ENCODE measurements at places on chromosomes 13 and 19.

DNA sequence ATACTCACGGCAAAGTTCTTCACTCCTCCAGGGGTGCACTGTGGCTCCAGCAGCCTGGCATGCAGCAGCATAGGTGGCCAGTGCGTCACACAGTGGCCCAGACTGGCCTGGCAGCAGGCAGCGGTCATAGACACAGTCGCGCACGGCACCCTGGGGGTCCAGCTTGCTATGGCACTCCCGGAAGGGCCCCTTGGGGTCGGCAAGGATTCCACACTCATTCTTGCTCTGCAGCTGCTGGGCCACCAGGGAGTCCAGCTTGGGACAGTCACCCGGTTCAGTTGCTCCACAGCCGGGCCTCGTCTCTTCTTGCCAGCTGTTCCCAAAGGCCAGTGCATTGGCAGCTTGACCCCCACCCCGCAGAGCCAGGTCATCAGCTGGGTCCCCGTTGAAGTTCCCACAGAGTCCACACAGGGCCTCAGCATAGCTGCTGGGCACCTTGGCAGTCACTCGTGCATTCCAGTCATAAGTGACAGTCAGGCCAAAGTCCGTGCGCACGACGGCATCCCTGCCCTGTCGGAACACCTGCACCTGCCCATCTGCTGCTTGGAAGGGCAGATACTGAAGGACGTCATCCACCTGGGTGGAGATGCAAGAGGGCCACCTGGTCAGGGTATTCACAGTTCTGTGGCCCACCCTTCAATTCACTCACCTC, 20.6 kb downstream of the FCGBP start:
- DNase-seq: no peak

GRCh38 chr13:41289463-41289881, 21.6 kb upstream of the NAA16 start:
- DNase-seq: no peak

DNA sequence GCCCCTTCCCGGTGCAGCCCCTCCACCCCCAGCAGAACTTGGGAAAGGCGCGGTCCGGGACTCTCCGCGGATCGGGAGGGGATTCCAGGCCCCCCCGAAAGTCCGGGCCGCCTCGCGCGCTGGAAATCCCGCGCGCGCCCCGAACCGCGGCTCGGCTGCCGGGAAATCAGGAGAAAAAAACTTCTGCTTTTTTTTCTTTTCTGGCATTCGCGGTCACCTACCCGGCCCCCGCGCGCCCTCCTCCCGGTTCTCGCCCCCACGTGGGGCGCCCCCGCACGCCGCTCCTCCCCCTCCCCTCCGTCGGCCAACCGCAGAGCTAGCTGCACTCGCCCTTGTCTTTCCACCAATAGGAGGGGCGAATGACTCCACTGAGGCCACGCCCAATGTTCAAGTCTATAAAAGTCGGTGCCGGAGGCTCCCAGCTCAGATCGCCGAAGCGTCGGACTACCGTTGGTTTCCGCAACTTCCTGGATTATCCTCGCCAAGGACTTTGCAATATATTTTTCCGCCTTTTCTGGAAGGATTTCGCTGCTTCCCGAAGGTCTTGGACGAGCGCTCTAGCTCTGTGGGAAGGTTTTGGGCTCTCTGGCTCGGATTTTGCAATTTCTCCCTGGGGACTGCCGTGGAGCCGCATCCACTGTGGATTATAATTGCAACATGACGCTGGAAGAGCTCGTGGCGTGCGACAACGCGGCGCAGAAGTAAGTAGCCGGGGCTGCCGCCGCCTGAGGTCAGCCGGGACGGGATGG, at the start of gene GADD45B:
TSS of gene GADD45B (plus strand) at position 426 of the 749 bp plus-strand sequence. CDS start at position 658, 232 bp downstream.
- peak; percentile 92 for DNase-seq

DNA sequence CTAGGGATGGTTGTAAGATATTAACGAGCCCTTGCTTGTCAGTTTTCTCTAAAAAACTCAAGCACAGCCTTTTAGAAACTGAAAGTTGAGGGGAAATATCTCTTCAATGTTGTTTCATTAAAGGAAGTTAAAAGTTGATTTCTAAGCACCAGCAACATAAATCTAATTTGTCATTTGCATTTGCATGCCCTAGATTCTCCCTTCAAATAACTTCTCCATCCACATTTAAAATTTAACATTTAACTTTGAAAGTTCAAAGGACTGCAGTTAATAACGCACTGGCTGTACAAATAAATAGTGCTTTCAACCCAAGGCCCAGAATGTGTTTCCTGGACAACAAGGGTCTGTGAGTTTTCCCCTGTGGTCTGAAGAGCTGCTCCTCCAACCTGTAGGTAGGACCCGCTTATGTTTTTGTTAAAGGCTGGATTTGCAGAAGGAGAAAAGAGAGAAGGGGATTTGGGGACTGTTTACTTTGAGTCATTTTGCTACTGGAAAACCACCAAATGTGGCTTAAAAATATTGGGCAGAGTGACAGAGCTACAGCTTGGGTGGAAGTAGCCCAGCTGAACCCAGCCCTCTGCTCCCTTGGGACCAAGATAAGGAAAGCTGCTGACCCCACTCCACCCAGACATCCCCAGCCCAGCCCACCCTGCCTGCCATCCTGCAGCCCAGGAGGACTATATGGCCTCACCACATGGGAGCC, 39.8 kb downstream of the TNFRSF19 start:
- DNase-seq: no peak

- no peak for DNase-seq
Observed at GRCh38 chr13:80265348-80265747, 75.6 kb downstream of the SPRY2 start.

DNA sequence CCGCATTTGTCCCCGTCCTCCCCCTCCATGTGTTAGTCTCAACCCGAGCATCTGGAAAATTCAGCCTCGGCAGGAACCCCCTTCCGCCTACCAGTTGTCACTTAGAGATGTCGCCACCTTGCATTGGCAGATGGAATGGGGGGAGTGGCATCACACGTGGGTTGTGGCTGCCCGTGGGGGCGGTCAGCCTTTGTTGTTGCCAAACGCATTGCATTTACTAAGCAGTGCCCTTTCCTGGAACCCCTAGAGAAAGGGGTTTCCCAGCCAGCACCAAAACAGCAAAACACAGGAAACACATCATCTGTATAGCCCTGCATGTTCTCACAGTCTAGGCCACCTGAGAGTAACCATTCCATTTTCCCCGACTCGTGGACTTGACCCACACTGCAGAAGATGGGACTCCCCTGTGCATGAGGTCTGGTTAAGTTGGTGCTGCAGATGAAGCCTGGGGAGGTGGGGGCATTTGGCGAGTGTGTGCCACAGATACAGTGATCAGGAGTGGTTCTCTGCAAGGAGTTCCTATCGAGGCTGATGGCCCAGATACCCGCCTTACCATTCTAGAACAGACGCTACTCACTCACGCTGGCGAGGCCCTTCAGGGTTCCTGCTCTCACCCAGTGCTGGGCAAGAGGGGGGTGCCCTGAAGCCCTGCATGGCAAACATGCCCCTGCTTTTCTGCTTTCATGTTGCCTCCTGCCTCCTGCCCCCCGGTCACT, 38.3 kb downstream of the TMED1 start:
- DNase-seq: no peak

- no peak for DNase-seq
Observed at GRCh38 chr13:80399340-80400163, 58.6 kb upstream of the SPRY2 start.

DNA sequence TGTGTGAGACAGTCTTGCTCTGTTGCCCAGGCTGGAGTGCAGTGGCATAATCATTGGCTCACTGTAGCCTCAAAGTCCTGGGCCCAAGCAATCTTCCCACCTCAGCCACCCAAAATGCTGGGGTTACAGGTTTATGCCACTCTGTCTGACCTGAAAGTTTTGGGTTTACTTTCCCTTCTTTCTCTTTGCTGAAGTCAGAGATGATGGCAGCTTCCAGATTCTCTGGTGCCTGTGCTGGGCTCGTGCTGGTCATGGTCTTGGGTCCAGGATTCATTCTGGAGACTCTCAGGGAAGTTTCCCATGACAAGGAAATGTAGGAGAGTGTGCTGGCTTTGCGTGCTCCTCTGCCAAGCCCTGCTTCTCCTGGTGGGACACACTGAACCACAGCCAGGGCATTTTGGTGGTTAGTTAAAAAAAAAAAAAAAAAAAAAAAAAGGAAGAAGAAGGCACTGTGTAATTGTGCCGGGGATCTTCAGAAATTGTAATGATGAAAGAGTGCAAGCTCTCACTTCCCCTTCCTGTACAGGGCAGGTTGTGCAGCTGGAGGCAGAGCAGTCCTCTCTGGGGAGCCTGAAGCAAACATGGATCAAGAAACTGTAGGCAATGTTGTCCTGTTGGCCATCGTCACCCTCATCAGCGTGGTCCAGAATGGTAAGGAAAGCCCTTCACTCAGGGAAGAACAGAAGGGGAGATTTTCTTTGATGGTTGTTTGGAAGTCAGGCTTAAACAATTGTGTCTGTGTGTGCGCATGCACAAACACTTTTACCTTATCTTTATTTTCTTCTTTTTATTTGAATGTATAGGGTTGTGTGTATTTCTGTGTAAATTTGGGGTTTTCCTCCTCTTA, at the start of gene ALOX5AP:
TSS of gene ALOX5AP (plus strand) at position 519 of the 847 bp plus-strand sequence. CDS start at position 582, 63 bp downstream.
- no peak for DNase-seq

- no peak for DNase-seq
Observed at GRCh38 chr13:104281910-104282309, 1215.7 kb upstream of the SLC10A2 start.

GRCh38 chr13:20116213-20116612, 44.6 kb downstream of the GJA3 start:
- DNase-seq: no peak

DNA sequence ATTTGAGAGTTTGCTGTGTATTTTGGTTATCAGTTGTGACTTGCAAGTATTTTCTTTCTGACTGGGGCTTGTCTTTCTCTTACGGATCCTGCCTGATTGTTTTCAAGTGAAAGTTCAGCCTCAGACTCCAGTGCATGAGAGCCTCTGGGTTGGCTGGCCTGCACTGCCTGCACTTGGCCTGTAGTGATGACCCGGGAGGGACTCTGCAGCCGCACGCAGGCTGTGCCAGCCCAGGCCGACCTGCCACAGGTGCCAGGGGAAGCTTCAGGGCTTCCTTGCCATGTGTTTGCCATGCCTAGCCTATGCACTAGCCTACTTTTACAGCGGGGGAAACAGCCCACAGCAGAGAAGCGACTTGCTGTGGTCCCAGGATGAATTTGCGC, 77.0 kb downstream of the KDM4B start:
- no peak for DNase-seq

- DNase-seq: no peak
Observed at GRCh38 chr13:39729156-39729555, 73.7 kb downstream of the COG6 start.

DNA sequence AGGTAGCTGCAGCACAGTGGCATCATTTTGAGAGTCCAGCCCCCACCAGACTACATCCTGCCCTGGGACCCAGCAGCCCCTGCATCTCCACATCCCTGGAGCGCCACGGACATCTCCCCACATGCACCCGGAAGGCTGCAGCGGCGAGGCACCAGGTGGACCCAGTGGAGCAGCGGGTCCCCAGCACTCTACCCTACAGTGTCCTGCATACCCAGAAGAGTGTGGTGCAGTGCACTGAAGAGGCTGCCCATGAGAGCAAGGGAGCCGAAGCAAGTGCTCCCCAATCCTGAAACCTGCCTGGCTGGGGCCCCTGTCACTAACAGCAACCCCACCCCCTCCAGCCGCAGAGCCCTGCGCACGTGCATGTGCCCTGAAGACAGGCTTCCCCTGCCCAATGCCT, 21.3 kb upstream of the SLC7A9 start:
- no peak for DNase-seq

Data from C1 segment of cervical spinal cord (tissue), 14 donors.